ENCODE measurements at places on chromosomes 3 and 15. TPM values are rescaled to one million over a fixed set of nuclear protein-coding genes. Genes with fewer than 3 reads are reported as not detected.
A peak's percentile ranks its signal among the peaks of the same experiment; 100 is the strongest.

CADM2 gene
- not detected for total RNA-seq

CHRD gene
- total RNA-seq: not detected

PIGZ gene
- total RNA-seq: 2.7 TPM

AGBL1 gene
- total RNA-seq: not detected

CHCHD4 gene
- 13.2 TPM for total RNA-seq

GOLGA8R gene
- total RNA-seq: 3.4 TPM

FAM240A gene
- total RNA-seq: not detected

SLMAP gene
- total RNA-seq: 51.2 TPM

DNA sequence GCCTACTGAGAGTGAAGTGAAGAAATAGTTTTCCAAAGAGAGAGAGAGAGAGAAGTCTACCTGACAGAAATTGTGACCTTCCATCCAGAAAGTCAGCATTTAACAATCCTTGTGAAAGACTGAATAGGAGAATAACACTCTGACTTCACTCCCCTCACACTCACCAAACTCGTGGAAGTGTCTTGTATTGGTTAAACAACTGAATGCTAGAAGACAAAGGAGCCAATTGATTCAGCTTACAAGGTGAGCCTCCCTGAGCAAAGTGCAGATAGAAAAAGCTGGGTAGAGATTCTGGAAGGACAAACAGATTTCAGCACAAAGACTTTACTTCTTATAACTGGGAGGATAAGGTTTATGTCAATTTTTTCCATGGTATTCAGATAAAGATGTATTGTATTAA is 40.8 kb upstream of the OSTN start:
- DNase-seq: no peak
- no peak overlapping the region for H3K4me3 ChIP-seq
- H3K4me1 ChIP-seq: no peaks in the 10 kb centered on the region
- H3K27ac ChIP-seq: no peak overlapping the region
- no peaks in the 10 kb centered on the region for H3K27me3 ChIP-seq

- no peak overlapping the region for H3K4me3 ChIP-seq
- no peak for DNase-seq
- no peaks in the 10 kb centered on the region for H3K27me3 ChIP-seq
- H3K27ac ChIP-seq: peak overlapping the region; percentile 73
- peaks cover 9% of the 10 kb centered on the region for H3K36me3 ChIP-seq
These were observed 14.2 kb upstream of the ULK3 start for GRCh38 chr15:74857082-74857655.

DNA sequence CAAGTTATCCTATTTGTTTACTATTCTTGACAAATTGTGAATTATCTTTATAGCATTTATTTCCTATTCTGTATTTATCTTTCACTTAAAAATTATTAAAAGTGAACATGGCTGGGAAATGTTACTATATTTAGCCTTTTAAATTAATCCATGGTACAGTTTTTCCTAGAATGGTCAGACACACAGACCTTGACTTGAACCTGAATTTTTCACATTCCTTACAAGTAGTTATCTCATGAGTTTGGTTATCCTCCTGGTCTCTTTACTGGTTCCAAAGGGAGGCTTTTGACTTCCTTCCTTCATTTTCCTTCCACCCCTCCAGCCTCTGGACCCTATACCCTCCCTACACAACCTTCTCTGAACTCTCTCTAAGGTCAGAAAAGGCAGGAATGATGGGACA is 280.6 kb downstream of the SATB1 start:
- H3K4me1 ChIP-seq: no peaks in the 10 kb centered on the region
- H3K4me3 ChIP-seq: no peak overlapping the region
- H3K36me3 ChIP-seq: no peaks in the 10 kb centered on the region
- H3K27ac ChIP-seq: no peak overlapping the region

- peaks cover 27% of the 10 kb centered on the region for H3K4me1 ChIP-seq
- H3K27me3 ChIP-seq: peaks cover 76% of the 10 kb centered on the region
- H3K36me3 ChIP-seq: no peaks in the 10 kb centered on the region
- peak; percentile 43 for DNase-seq
These were observed 351.0 kb downstream of the MCTP2 start for GRCh38 chr15:94582368-94582767.

DNA sequence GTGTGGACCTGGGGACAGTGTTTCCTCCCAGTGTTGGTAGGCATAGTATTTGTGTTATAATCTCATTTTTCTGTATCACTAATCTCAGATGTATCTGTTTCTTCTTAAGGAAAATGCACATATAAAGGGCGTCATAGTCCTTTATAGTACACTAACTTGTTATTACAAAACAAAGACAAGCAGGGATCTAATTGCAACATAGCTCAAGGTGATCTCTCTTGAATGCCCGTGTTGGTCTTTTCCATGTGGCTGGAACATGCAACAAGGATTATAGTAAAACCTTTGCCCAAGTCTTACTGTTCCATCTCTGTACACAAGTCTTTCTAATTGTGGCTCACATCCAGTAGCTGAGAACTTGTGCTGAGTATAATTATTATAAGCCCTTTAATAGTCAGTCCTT is 3.5 kb upstream of the GPR87 start:
- peaks cover 20% of the 10 kb centered on the region for H3K4me1 ChIP-seq
- H3K27me3 ChIP-seq: no peaks in the 10 kb centered on the region
- no peaks in the 10 kb centered on the region for H3K36me3 ChIP-seq
- no peak for DNase-seq
- no peak overlapping the region for H3K27ac ChIP-seq

DNA sequence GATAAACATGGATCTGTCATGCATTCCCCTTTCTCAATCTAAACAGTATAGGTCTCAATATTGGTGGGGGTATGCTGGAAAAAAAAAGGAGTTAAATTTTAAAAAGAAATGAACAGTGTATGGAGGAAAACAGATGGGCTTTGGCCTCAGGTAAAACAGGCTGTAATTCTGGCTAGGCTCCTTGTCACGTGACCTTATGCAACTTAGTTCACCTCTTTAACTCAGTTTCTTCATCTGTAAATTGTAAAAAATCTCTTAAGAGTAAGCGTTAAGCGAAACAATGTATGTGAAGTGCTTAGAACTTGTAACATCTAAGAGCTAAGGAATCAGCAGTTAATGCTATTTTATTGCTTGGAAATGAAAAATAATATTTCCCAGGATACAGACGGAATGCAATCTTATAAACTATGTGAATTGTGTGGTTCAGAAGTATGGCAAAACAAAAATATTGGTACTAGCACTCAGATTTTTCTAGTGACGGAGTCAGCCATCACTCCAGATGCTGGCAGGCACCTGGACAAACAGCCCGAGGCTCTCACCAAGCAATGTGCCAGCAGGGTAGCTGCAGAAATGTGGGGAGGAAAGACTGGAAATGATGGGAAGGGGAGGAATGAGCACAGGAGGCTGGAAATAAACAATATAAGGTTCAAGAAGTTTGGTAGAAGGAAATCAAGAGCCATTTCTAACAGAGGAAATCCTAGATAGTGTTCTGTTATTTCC is 172.8 kb downstream of the USP13 start:
- no peak overlapping the region for H3K4me3 ChIP-seq
- H3K4me1 ChIP-seq: no peaks in the 10 kb centered on the region
- no peak overlapping the region for H3K27ac ChIP-seq
- H3K36me3 ChIP-seq: no peaks in the 10 kb centered on the region

GRCh38 chr3:158539414-158540014 is 31.5 kb upstream of the MLF1 start:
- no peaks in the 10 kb centered on the region for H3K4me1 ChIP-seq
- no peaks in the 10 kb centered on the region for H3K27me3 ChIP-seq
- H3K36me3 ChIP-seq: peaks cover 3% of the 10 kb centered on the region
- H3K4me3 ChIP-seq: no peak overlapping the region
- DNase-seq: peak; percentile 57

DNA sequence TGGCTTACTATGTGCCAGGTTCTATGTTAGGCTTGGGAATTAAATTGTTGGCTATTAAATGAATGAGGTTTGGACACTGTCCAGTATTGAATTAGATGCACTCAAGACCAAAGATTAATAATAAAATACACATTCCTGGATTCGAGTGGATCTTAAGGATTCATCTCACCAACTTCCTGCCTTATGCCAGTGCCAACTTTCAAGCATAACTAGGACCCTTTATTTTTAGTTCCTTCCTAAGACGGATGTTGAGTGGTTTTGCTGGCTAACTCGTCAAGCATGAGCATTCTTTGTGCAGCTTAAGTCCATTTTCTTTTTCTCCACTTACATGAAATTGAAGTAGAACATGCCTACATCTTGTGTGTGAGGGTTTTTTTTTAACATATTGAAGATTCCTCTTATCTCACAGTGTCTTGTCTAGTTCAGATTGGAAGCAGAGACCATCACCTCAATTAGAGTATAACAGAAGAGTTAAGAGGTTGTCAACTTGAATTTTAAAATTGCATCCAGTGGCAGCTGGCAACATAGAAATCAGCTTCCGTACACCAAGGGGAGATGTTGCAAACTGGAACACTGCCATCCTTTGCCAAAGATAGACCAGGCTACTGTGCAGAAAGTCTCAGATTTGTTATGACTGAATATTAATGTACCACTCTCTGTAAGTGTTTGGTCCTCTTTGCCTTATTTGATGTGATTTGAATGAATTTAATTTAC is 106.3 kb upstream of the BFSP2 start:
- peaks cover 7% of the 10 kb centered on the region for H3K27me3 ChIP-seq
- H3K4me1 ChIP-seq: no peaks in the 10 kb centered on the region
- H3K4me3 ChIP-seq: no peak overlapping the region
- H3K36me3 ChIP-seq: no peaks in the 10 kb centered on the region
- H3K27ac ChIP-seq: no peak overlapping the region

DNA sequence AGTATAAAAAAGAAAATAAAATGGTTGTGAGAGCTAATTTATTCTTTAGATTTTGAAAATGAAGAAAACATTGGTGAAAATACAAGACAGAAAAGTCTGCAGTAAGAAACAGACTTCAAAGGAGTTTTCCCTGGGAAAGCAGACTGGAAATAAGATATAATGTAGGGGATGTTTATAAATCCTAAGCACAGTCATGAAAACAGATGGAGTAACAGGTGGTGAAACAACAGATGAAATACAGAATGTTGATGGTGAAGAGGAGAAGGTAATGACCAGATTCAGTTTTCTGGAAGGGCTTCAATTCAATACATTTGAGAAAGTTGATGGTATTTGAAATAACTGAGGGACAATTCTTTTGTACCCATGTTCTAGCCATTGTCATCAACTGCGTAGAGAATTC is 353.9 kb downstream of the CHL1 start:
- no peak overlapping the region for H3K27ac ChIP-seq
- no peaks in the 10 kb centered on the region for H3K27me3 ChIP-seq
- no peak overlapping the region for H3K4me3 ChIP-seq
- H3K4me1 ChIP-seq: no peaks in the 10 kb centered on the region

GRCh38 chr15:52139599-52140462 is 27.3 kb upstream of the BCL2L10 start:
- no peaks in the 10 kb centered on the region for H3K27me3 ChIP-seq
- peak; percentile 76 for DNase-seq
- no peak overlapping the region for H3K4me3 ChIP-seq
- peaks cover 17% of the 10 kb centered on the region for H3K36me3 ChIP-seq

DNA sequence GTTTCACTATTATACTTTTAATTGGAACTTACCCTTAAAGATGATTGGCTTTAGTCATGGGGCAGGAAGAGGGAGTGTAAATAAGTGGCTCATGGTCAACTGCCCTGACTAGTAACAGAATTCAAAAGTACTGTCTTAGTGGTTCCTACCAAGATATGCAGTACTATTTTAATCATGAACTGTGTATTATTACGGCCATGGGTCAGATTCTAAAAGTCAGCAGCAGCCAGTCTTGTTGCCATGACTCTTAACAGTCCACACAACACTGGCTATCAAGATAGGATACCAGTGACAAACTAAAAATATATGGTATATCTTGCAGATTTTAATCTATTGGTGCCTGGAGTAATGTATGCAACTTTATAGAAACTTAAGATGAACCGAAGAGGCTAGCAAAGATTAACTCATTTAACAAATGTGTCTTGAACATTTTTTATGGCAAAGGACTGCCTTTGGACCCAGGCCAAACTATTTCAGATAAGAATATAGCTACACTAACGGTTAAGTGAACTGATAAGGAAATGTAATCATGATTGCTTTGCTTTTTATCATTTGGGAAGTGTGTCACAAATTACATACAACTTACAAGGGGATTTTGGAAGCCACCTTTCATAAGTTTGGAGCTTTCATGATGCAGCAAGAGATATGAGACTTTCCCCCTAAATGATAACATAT is 163.7 kb downstream of the TCF12 start:
- no peak overlapping the region for H3K27ac ChIP-seq
- no peak for DNase-seq
- peaks cover 15% of the 10 kb centered on the region for H3K4me1 ChIP-seq
- no peaks in the 10 kb centered on the region for H3K27me3 ChIP-seq
- no peak overlapping the region for H3K4me3 ChIP-seq
- no peaks in the 10 kb centered on the region for H3K36me3 ChIP-seq

GRCh38 chr15:36608180-36608579 is 28.8 kb downstream of the CDIN1 start:
- no peak overlapping the region for H3K27ac ChIP-seq
- no peak for DNase-seq
- H3K27me3 ChIP-seq: no peaks in the 10 kb centered on the region
- H3K36me3 ChIP-seq: no peaks in the 10 kb centered on the region
- H3K4me3 ChIP-seq: no peak overlapping the region

All from activated CD4-positive, alpha-beta T cell treated with anti-CD3 and anti-CD28 coated beads, Interleukin-2, amount 10 ng/mL, durations not matched to agents 7 days and 5 days (primary cell).